ENCODE measurements at places on chromosomes 13 and 19. TPM values are rescaled to one million over a fixed set of nuclear protein-coding genes. Genes with fewer than 3 reads are reported as not detected.

DNA sequence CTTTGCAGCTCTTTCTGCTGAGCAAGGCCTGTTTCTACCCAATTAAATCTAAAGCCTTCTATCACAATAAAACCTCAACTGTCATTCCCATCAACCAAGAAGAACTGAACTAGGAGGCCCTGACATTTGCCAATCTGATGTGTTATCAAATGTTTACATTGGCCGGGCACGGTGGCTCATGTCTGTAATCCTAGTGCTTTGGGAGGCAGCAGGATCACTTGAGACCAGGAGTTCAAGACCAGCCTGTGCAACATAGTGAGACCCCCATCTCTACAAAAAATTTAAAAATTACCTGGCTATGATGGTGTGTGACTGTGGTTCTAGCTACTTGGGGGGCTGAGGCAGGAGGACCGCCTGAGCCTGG is 2.8 kb upstream of the FBXO17 start:
- DNase-seq = no peak

DNA sequence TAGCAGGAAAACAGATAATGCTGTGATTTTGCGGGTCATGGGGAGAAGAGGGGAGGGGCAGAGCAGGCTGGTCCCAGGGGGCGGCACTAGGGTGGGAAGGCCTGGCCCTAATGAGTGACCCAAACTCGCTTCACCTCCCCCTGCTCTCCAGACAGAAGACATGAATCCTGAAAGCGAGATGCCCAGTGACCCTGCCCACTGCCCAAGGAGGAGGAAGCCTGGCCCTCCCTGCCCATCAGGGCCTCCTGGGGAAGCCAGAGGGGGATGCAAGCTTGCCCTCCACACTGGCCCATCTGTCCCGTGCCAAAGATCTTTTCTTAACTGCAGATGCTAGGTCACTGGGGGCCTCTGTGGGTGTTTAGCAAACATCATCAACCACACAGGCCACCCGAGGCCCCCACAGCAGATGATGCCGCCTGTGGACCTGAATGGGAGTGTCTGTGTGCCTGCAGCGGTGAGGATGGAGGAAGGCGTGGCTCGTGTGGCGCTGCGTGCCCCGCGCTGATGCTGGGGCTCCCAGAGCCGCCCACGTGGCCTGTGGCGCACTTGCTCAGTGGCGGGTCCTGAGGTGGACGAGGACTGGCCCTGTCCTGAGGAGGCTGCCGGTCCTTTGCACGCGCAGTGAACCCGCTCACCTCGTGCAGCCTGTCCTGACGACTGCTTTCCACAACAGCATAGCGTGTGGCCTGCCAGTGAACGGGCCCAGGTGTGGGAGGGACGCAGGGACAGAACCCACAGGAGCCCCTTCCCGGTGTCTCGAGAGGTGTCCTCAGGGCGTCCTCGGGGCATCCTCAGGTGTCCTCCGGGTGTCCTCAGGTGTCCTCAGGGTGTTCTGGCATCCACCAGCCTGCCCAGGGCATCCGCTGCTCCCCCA is 80.5 kb upstream of the MCF2L start:
- no peak for DNase-seq

DNA sequence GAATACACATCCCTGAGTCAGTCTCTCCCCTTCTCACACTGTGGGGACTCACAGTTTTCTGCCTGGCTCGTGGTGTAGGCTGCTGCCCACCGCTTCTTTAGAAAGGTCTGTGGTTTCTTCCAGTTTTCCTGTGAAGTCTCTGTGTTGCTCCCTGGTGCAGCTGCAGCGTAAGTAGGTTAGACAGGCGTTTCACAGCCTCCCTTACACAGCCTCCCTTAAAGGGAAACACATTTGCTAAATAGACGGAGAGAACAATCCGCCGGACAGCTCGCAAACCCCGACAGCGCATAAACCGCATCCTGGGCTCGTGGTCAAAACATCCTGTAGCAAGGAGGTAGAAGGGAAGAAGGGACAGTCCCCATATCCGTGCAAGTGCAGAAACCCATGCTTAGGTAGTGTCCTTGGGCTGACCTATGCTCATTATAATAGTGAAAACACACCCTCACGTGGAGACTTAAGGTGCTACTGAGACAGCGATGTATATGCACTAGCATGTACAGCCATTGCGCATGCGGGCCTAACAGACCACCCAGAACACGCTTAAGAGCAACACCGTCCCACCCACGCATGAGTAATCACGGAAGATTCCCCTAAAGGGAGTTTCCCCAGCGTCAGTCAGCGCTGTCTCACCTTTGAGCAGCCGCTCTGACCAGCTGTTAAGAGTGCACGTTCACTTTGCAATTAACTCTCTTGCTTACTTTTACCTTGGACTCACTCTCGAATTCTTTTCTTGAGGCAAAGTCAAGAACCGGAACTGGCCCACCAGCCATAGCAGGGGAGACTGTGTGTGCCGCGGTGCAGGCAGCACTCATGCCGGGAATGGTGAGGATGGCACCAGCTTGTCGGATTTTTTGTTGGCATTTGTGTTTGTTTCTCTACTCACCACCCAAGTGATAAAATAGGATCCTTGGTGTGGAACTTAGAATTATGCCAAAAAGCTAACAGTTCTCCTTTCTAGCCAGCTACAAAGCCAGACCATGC is 16.6 kb downstream of the SIGLEC8 start:
- no peak for DNase-seq

- DNase-seq = no peak
Observed at GRCh38 chr19:41332000-41332399, 21.7 kb downstream of the TGFB1 start.

DNA sequence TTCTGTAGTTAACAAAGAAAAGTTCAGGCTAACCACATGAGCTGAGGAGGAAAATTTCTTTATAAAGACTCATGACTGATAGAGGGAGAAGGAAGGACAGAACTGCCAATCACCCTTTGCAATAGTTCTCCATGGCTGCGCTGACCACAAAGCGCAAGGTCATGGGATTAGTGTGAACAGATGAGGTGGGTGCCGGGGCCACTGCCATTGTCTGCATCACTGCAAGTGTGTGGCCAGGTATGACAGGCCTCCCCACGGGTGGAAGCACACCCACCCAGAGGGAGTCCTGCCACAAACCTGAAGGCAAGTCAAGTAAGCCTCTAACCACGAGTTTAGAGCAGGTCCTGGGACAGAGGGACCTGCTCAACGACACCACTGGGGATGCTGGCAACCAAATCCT is 128.1 kb downstream of the TUBA3C start:
- no peak for DNase-seq

The TEX26 gene
- not detected for total RNA-seq

The ZNF701 gene
- 26.3 TPM for total RNA-seq

The MYO1F gene
- 0.35 TPM for total RNA-seq

The CEACAM8 gene
- not detected for total RNA-seq
